ENCODE measurements at places on chromosomes 3 and 15. TPM values are rescaled to one million over a fixed set of nuclear protein-coding genes. Genes with fewer than 3 reads are reported as not detected.

Gene UCN2
- not detected for total RNA-seq

Gene ITIH1
- not detected for total RNA-seq

DNA sequence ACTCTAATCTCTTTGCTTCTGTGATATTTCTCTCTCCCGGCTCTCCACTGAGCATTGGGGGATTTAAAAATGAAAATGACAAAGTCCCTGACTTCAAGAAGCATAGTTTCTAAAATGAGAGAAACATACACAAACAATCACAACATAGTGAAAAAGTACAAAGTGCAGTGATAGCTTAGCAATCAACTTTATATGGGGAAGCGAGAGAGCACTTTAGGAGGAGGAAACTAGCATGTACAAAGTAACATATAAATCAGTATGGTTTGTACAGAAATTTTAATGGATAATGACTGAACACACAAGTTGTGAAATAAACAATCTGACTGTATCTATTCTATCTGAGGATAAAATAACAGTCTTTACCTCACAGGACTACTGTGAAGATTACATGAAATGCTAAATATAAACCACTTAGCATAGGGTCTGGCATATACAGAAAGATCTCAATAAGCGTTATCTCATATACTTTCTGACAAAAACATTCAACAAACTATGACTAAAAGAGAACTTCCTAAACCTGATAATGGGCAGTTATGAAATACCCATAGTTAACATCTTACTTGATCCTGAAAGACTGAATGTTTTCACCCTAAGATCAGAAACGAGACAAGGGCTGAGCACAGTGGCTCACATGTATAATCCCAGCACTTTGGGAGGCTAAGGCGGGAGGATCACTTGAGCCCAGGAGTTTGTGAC lies 61.2 kb downstream of the PEAK1 start:
- no peak for DNase-seq

DNA sequence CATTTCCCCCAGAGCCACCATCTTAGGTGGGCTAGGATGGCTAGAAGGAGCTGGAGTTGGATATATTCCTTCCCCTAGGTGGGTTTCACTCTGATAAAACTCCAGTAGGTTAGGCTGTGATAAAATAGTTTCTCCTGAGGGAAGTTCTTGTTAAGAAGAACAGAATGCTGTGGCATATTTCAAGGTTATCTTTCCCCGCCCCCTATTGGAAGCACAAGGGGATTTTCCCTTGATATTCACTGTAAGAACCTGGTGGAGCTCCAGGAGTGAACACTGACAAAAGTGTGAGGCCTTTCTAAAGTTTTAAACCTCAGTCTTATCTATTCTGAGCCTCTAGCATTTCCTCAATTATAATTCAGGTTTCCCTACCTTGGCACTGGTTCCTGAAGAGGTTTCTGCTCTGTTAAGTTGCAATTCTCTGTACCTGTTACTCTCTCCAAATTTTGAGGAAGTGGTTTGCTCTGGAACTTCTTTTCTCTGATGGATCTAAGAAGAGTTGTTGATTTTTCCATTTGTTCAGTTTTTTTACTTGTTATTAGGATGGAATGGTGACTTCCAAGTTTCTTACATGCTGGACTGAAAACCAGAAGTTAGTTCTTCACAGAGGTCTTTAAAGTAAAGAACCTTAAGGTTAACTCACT lies 113.5 kb downstream of the GMPS start:
- DNase-seq, result no peak

- DNase-seq, result no peak
Measured at GRCh38 chr3:177721864-177722785, 524.8 kb upstream of the TBL1XR1 start.

- DNase-seq, result no peak
Measured at GRCh38 chr3:156721687-156722618, 47.6 kb downstream of the TIPARP start.

DNA sequence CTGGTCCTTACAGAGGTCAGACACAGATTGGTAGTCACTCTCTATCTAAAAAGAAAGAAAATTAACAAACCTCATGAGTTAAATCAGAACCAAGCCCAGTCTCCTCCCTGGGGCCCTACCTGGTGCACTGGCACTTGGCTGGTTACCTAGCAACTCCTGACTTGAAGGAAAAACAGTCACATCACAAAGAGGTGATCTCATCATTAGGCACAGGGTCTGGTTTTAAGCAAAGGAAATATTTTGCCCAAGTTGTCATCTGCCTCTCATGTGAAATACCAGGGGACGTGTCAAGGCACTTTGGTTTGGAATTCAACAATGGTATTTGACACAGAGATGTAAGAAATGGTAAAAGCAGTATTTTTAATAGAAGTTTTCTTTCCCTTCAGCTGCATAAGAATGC lies 47.7 kb upstream of the FMN1 start:
- DNase-seq, result no peak

DNA sequence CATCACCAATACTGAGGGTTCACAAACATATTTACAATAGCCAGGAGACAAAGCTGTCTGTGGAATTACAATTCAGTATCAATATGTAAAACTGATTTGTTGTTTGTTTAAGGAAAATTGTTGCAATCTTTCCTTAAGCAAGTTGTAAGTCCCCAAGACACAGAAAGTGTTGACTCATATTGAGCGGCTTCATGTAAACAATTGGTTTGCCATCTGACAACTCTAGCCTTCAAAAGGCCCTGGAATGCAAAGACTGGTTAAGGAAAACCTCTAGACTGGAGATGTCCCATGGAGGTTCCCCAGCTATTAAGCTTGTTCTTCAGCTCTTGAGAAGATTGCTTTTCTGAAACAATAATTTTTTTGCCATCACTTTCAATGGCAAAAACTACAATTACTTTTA lies 283.7 kb upstream of the PROK2 start:
- DNase-seq, result no peak

DNA sequence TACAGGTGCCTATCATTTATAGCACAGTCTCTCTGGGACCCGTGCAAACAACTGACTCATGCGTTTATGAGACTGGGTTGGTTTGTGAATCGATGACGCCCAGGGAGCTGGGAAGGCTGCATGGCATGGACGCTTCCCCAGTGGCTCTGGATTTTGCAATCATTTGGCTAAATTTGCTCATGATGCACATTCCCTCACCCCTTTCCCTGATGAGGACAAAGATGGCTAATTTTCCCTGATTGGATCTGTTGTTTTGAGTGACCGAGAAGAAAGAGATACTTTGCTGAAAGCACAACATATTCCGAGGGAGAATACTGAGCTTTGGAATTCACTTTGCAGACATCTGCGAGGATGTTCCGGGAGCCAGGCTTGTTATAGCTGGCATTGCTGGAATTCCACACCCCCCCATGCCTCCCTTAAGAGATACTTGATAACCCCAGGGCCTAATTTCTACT lies 51.1 kb downstream of the CGNL1 start:
- DNase-seq, result peak; percentile 44

DNA sequence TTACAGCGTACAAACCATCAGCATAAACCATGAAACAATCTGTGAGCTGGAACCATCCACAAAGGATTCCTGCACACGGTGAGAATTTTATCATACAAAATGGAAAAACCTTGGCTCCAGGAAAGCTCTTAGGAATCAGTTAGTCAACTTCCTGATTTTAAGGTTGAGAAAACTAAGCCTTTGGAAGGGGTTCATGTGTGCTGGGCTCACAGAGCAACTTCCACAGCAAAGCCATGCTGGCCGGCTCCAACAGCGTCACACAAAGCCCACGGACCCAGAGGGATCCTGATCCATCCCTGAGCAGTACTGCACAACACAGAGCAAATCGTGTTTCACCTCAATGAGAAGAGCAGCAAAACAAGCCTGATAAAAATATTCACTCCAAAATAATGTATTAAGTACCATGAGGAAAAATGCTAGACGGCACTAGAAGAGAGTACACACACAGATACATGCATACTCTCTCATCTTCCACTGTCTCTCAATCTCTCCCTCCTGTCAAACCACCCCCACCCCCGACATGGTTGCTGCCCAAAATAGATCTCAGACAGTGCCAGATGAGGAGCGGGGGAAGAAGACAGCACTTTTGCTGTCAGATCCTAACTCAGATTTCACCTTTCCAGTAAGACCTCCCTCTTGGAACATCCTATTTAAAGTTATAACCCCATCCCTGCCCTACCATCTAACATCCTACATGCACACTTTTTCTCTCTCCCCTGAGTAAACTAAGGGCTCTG lies 58.6 kb downstream of the MB21D2 start:
- DNase-seq, result no peak

DNA sequence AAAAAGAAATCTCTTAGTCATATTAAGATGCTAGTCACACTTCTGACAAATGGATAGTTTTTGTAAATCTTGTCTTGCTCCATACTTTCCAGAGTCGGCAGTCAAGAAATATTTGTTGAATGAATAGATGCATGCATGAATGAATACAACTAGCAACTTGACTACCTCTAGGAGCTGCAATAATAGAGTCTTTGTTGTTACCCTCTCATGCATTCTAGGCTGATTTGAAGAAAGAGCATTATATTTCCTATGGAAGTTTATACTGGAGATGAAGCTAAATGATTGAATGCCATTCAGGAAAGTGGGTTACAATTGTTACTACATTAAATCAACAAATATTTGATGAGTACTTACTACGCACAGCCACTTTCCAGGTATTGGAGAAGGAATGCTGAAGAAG lies 18.1 kb upstream of the TRAT1 start:
- no peak for DNase-seq

DNA sequence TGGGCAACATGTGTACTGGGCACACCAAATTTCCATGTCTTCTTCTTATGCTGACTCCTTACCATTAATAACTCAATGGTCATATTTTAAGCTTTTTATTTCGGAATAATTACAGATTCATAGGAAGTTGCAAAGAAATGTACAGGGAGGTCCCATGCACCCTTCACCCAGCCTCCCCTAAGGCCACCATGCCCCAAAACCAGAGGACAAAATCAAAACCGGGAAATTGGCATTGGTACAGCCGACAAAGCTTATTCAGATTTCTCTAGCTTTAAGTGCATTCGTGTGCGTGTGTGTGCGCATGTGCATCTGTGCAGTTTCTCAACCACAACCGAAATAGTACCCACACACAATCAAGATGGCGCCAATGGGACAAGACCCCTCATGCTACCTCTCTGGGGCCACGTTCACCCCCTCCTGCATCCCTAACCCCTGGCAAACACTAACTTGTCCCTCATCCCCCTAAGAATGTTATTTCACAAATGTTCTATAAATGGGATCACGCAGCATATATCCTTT lies 23.4 kb downstream of the ATP10A start:
- no peak for DNase-seq

DNA sequence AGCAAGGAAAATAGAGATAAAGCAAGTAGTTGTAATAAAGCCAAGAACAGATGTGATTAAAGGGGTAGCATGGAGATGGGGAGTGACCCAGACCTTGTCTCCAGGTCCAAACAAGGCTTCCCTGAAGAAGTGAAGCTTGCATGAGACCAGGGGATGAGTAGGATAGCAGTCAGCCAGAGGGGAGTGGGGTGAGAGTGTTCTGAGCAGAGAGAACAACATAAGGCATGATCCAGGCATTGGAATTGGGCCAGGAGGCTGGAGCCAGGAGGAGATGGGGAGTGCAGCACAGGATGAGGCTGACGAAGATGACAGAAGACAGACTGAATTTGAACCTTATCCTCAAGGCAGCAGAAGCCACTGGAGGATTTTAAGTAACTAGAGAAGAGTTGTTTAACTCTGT lies 7.2 kb downstream of the TMOD2 start:
- no peak for DNase-seq
